ENCODE measurements at places on chromosomes 5 and 9.

DNA sequence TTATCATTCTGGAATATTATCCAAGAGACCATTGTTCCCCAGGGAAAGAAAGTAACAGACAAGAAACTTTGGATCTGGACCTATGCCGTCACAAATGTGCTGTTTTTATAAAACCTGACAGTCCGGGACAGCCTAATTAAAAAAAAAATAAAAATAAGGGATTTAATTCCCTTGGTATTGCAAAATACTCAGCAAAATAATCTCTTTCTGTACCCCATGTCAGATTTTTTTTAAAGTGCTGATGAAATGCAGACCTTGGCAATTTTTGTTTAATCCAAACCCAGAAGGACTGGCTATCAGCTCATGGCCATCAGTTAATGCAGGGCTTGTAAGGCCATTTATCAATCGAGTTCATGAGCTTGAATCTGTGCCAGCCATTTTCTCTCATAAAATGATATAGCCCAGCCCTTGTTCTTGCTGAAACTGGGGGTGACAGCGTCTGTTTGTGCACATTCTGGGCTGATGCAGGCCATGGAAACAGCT is 162.7 kb upstream of the S1PR3 start:
- DNase-seq, result no peak

DNA sequence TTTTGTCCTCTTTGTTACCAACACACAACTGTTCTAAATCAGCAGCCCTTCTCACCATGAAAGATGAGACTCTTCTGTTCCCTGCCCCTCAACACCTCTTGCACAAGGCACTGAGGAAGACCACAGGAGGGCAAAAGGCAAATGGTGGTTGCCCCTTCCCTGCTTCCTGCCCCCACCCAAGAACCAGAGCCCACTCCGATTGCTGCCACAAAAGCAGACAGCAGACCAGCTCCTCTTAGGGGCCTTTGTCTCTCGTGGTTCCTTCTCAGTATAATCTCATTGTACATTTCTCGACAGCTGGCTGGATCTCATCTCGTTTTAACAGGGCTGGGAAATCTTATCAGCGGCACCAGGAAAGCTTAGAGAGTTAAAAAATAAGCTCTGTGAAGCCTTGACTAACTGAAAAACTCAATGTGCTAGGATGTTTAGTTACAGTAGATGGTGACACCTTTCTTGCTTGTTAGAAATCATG is 1.1 kb downstream of the MVB12B start:
- DNase-seq, result no peak

- DNase-seq, result peak; percentile 94
Observed at GRCh38 chr9:35690614-35691333, 1.0 kb upstream of the TPM2 start.

GRCh38 chr5:166724284-166724683 is 1567.2 kb upstream of the WWC1 start:
- DNase-seq, result peak; percentile 43

DNA sequence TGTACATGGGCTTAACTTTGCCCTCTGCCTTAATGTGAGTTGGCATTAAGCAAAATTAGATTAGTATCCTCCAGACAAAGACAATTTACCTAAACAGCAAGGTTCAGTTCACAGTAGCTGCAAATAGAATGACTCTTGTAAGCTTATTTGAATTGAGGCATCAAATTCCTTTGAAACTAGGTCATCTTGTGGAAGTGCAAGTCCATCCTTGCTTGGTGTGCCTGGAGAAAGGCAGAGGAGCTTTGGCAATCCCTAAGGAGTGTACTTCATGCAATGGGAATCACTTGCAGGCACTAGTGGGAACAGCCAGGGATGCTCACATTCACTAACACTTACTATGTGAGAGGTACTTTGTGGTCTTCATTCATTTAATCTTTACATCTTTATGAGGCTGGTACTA is 118.3 kb downstream of the DRD1 start:
- peak; percentile 29 for DNase-seq

DNA sequence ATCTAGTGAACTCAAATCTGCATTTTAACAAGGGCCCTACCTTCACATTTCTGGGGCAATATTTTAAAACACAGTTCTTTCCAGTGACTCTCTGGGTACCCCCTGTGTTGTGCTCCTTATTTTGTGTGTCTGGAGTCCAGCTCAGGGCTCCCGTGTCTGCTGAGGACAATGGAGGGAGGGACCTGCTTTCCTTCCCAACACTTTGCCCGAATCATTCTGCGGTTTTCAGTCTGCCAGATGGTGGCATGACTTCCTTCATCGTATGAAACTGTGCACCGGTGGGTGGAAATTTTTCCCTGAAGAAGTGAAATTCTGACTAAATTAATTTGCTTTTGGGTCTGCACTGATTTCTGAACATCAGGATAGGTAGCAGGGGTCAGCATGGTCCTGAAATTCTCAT is 153.6 kb upstream of the CD180 start:
- DNase-seq, result no peak

DNA sequence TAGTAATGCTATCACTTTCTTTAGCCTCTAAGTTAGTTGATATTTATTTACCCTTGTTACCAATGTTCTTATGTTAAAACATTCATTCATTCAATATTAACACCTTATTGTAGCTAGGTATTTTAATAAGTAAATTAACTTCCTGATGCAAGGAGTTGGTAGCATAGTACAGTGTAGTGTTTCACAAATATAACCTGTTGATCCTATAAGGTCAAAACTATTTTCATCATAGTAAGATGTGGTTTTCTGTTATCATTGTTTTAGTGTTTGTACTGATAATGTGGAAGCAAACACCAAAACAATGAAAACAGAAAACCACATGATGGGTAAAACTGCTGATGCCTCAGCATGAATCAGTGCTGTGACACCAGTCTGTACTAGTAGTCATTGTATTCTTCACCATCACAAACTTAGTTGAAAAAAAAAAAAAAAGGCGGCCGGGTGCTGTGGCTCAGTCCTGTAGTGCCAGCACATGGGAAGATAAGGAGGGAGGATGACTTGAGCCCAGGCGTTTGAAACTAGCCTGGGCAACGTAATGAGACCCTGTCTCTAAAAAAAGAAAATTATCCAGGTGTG is 36.5 kb downstream of the ZCCHC7 start:
- peak; percentile 20 for DNase-seq

GRCh38 chr5:162323466-162323865 is 255.9 kb downstream of the GABRG2 start:
- peak; percentile 4 for DNase-seq

GRCh38 chr5:120545951-120546350 is 81.9 kb downstream of the PRR16 start:
- DNase-seq, result no peak

DNA sequence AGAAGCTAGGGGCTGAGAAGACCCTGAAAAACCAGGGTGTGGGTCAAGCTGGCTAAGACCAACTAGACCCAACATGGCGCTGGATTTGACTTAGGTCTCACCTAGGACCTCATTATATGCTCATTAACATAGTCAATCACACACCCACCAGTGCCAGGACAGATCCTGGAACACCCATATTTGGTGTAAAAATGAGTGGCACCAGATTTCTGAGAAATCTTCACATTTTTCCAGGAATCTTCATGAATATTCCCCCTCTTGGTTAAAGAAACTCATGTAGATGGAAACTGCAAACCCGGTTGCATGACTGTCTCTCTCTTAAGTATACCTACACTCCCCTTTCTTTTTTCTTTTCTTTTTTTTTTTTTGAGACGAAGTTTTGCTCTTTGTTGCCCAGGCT is 17.9 kb upstream of the RAB14 start:
- DNase-seq, result no peak
